NT2/D1 (cell line): ENCODE measurements at places on chromosomes 5 and 9.
A peak's percentile ranks its signal among the peaks of the same experiment; 100 is the strongest.

- no peak for DNase-seq
Measured at GRCh38 chr5:111548348-111548950, 36.1 kb upstream of the STARD4 start.

DNA sequence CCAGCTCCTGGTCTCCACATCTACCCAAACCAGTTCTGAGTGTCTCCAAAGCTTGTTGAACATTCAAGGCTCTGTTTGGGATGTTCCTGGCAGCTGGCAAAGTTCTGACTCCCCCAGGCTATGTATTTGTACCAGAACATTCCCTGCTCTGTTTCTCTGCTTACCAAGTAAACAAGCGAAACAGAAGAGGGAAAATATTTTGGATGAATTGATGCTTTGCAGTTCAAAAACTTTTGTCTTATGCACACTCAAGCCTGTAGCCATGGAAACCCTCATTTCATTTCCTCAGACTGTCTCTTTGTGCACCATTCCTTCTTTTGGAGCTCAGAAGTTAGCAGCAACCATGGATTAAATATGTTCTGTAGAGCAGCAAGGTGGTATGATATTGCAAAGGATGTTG lies 145.8 kb downstream of the ACTL7B start:
- DNase-seq: no peak

DNA sequence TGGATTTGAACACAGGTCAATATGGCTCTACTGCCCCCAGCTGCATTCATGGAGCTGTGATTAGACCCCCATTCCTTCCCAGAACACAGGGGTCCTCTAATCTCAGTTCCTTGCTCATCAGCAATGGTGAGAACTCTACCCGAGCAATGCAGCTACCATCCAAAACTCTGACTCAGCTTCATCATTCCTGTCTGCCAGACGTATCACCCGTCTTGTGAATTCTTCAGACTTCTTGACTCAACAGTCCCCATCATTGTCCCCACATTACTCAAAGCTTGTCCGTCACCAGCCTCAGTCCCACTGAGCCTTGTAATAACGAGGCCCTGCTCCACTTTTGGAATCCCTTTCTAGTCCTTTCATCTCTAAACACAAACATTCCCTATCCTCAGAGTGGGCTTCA lies 36.3 kb upstream of the STX17 start:
- DNase-seq: no peak

GRCh38 chr9:68492806-68493205 lies 47.9 kb downstream of the TMEM252 start:
- no peak for DNase-seq

- DNase-seq: no peak
Measured at GRCh38 chr5:177957241-177957640, 38.8 kb downstream of the PROP1 start.

- no peak for DNase-seq
Measured at GRCh38 chr9:76713381-76713780, 50.9 kb upstream of the PCA3 start.

GRCh38 chr5:57420801-57421200 lies 61.8 kb downstream of the ACTBL2 start:
- DNase-seq: no peak

DNA sequence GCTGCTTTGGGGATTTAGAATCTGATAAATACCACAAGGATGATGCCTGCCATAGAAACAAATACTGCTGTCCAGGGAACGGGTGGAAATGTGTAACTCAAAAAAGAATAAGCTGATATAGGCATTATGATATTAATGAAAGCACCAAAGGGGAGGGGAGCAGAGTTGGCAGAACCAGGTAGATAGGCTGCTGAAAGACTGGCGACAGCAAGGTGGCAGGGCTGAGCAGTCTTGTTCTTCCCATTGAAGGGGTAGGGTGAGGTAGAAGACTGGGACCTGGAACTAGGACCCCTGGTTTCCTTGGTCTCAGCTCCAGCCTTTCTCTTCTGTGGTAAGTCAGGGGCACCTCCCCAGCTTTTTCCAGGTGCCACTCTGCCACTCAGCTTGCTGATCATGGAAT lies 31.4 kb upstream of the TMOD1 start:
- DNase-seq: no peak

DNA sequence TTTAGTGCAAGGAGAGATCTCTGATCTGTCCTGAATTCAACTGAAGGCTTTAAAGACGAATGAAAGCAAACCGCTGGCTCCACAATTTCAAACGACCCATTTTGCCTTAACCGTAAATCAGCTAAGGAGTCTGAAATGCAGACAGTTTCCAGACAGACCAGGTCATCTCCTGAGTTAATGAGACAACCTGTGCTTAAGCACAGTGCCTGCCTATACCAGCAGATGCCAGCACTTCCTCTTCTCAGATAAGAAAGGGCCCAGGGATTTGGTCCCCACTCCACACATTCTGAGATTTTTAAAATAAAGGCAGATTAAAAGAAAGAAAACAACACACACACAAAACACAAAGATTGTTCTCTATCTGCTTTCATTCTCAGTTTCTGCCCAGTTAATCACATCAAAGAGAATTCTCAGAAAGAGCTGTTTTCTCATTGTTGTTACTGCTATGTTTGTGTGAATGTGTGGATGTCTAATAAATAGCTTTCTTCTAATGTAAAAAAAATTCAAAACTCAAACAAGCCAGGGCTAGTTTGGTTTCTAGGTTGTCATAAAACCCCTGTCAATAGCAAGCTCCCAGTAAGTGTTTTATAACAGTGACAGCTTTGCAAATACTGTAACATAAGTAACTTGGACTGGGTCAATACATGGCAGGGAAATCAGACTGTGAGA lies 157.7 kb upstream of the SLC24A2 start:
- no peak for DNase-seq

DNA sequence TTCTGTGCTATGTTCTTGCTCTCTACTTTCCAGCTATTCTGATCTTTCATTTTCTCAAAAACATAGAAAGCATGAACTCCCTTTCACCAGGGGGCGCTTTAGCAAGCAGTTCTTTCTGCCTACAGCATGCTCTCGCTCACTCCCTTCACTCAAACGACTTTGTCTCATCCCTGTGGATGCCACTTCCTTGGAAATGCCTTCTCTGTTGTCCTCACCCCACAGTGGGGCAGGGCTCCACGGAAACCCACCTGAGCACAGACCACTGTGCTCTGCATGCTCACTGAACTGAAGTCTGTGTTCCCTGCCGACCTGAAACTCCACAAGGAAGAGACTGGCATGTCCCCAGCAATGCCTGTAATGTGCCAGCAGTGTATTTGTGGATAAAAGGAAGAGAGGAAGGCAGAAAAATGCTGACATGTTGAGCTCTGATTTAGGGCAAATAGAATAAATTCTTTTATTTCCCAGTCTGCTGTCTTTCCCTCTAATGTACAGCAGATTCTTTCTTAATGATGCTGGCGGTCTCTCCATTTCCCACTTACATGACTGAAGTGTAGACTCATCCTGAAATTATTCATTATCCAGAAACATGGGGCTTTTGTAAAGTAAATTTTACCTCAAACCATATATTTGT lies 4.9 kb upstream of the ROR2 start:
- DNase-seq: no peak

- no peak for DNase-seq
Measured at GRCh38 chr5:101159006-101159405, 255.9 kb upstream of the ST8SIA4 start.

DNA sequence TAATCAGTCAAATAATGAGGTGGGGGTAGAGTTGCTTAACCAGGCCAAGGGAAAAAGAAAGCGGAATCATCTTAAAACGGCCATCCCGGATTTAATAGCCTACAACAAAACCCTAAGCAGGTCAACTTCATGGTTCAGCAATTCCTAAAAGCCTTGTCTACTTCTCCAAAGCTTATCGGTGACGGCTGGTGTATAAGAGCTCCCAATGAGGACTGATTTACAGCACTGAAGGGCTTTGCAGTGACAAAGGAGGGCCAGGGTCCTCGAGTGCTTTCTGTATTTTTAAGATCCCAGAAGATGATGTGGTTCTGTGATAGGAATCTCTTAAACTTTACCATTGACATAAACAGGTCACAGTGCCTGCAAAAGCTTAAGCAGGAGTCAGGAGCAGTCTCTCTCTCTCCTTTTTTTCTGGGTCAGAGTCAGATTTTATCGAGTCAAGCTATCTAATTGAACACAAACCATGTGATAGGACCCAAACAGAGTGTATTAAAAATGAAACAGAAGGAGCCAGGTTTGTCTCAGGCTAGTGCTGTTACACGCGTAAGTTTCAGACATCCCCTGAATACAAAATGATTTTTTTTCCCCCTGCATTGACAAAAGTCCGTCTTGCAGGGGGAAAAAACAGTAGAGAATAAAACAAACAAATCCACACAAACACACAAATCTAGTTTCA lies 663.6 kb upstream of the ZNF608 start:
- DNase-seq: no peak

GRCh38 chr5:177435847-177436536 lies 9.5 kb downstream of the GRK6 start:
- DNase-seq: no peak

GRCh38 chr9:99590840-99591239 lies 230.8 kb upstream of the NR4A3 start:
- DNase-seq: no peak

DNA sequence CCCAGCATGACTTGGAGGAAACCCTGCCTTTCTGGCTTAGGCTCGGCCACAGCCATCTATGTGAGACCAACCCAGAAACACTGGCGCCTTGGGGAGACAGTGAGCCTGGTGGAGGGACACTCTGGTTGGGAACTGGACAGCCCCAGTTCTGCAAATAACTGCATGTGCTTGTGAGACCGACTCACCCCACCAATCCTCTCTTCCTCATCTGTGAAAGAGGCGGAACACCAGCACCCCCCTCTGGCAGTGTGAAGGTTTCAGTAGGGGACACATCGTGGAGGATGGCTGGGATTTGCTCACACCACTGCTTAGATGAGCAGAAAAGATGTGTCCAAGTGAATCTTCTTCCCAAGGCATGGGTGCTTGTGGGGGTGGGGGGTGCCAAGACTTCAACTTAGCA lies 43.4 kb upstream of the N4BP3 start:
- DNase-seq: no peak

- DNase-seq: no peak
Measured at GRCh38 chr5:66795682-66796081, 199.5 kb downstream of the MAST4 start.

GRCh38 chr5:66582499-66583165 lies 13.6 kb upstream of the MAST4 start:
- no peak for DNase-seq

DNA sequence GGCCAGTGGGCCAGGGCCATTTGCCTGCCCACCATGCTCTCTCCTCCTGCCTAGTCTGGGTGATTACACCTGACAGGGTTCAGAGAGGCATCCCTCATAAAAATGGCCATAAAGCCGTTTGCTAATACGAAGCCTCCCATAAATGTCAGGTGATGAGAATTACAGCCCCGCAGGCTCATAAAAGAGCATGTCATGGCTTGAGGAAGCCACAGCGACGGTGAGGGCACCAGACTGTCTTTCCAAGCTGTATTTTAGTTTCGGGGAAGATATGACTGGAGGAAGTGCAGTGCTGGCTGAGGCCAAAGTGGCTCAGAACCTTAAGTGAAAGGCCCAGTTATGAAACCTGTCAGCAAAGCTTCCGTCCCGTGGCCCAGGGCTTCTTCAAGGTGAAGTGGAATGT lies 18.5 kb upstream of the TCERG1 start:
- DNase-seq: no peak

DNA sequence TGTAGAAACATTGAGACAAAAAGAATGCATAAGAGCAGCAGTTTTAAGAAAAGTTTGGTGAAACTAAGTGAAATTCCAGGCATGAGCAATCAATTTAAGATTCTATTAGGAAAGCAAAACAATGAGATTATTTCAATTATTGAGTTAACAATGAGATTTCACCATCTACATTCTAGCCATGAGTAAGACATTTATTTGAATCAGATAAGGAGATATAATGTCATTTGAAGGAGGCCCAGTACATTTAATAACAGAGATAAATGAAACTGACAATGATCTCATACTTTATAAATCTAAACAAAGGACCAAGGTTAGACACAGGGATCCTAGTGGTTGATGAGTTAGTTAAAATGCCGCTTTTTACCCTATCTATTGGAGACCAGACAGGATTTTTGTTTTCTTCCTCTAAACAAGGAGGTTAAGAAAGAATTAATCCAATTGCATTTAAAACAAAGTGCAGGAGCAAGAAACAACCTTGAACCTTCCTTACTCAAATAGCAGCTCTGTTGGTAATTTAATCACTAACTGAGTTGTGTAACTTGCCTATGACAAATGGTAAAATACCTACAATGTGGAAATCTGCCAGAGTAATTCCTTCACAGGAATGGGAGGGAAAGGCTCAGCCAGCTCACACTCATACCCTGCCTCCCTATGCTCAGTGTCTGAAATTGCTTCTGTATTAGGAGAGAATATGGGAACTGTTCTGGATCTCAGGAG lies 103.5 kb upstream of the NR3C1 start:
- DNase-seq: no peak

GRCh38 chr5:126385524-126386502 lies 37.4 kb upstream of the GRAMD2B start:
- DNase-seq: no peak

DNA sequence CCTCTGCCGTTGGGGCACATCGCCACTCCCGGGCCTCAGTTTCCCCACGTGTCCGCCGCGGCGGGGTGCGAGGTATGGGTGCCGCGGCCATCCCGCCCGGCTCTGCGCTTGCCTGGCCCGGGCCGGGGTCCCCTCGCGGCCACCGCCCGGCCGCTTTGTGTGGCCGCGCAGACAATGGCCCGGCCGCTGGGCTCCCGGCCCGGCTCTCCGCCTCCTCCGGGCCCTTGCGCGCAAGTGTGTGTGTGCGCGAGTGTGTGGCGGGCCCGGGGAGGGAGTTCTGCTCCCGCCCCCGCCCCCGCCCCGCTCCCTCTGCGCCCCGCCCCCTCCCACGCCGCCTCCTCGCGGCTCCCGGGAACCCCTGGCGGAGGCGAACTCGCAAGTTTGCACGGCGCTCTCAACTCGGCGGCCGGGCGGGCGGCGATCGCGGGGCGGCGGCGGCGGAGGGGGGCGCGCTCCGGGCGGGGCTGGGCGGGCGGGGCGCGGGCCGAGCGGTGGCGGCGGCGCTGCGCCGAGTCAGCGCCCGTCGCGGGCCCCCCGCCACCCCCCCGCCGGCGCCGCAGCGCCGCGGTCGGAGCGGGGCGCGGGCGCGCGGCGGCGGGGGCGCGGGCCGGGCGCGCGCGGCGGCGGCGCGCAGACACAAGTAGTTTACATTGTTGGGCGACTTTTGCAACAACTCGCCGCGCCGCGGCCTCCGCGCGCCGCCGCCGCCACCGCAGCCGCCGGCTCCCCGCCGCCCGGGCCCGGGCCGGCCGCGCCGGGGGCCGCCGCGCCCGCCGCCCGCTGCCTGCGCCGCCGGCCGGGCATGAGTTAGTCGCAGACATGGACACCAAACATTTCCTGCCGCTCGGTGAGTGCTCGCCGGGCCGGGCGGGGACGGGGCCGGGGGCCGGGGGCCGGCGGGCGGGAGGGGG lies at the start of gene RXRA:
Gene RXRA (plus strand): TSS at position 643 of the 911 bp plus-strand sequence. CDS start 177 bp downstream, at position 820.
- peak; percentile 36 for DNase-seq
